Activated CD4-positive, CD25-positive, alpha-beta regulatory T cell treated with anti-CD3 and anti-CD28 coated beads, Interleukin-2, amount 50 U/mL, for 16 hours (primary cell): ENCODE measurements at places on chromosomes 7 and 10.

DNA sequence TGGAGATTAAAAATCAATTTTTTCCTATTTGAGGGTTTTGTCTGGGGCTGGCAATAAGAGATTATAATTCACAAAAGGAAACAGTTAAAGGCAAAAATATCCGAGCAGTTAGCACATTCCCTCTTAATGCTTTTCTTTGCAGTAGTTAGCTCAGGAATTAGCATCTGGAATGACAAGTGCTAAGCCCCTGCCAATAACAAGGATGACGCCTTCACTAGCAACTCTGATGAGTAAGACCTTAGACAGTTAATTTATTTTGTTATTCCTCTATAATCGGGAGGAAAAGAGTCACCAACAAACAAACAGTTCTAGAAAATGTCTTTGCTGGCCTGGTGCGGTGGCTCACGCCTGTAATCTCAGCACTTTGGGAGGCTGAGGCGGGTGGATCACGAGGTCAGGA lies 151.3 kb downstream of the TRIL start:
- DNase-seq: no peak

DNA sequence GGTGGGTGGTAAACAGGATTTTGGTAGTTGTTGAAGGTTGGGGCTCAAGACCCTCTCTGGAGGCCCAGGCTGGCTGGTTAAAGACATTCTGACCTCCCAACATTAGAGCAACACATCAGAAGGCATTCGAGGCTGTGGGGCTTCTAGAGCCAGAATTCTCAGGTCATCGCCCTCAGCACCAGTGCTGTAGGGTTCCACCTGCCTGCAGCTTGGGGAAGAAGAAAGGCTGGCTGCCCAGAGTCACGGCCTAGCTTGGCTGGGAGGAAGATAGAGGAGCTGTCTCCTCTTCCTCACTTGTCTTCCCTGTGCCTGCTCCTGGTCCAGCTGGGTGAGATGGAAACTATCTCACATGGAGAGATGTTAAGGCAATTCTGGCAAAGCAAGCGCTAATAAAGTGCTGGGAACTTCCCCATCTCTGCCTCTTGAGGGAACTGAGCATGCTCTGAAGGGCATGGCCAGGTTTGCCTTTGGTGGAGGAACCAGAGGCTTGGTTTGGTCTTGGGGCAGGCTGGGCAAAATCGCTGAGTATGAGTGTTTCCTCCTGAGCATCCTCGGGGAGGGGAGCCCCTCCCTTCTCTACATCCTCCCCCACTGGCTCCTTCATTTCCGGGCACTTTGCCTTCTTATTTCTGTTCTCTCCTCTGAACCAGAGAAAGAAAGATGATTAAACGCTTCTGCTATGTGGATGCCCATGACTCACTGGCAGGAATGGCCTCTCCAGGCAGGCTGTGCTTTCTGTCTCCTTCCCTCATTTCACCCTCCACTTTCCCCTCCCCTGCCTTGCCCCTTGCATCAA lies 509.0 kb upstream of the PODXL start:
- DNase-seq: no peak

DNA sequence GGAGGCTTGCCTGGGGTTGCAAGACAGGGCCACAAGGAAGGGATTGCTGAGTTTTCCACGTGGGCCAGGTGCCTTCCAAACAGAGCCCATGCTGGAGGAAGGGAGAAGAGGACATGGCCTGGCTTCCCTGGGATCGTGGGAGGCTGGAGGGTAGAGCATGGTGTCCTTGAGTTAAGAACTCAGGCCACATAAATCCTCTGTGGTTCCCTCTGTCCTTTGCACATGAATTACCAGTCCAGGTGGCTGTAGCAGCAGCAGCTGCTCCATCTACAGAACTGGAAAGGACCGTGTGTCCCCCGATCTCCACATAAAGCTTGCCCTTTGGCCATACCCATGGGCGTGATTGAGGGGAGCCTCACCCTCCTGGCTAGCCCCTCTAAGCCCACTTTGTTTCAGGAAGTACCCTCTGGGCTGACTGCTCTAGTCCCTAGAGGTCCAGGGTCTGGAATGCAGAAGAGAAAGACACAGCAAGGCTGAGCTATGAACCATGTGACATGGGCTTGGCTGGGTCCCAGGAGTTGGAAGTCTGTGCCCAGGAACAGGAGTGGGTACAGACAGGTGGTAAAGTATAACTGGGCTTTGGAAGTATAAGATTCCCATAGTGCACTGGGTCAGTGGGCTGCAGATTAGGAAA lies 84.9 kb downstream of the C10orf105 start:
- no peak for DNase-seq

GRCh38 chr7:27134392-27134791 lies 3.8 kb upstream of the HOXA4 start:
- DNase-seq: no peak

GRCh38 chr7:101363734-101364374 lies 1.2 kb downstream of the COL26A1 start:
- DNase-seq: peak; percentile 36

GRCh38 chr10:58806970-58807628 lies 294.4 kb downstream of the BICC1 start:
- DNase-seq: no peak

DNA sequence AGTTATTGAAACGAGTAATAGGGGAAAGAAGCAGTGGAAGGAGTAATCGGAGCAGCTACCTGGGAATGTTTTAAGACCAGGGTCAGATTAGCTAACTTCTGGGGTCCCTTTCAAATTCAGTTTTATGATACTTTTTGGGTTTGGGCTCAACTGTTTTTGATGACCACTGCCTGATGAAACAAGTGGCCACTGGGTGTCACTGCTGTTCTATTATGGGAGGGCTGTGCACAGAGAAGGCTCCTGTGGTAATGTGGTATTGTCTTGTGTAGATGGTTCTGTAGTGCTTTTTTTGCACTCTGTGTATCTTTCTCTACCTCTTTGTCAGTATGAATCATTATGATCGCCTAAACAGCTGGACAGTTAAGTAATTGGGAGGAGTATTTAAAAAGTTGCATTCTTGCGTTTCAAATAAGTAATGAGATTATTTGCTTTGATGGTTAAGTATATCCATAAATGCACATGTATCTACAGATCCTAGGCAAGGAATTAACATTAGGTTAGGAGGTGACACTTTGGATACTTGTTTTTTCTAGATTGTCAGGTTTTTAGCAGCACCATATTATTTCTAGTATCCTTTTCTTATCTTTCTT lies 128.4 kb downstream of the ABCA13 start:
- DNase-seq: no peak

- DNase-seq: no peak
Measured at GRCh38 chr10:104273286-104273685, 4.3 kb downstream of the GSTO2 start.

GRCh38 chr7:149720372-149721083 lies 52.9 kb downstream of the ZNF467 start:
- DNase-seq: no peak

GRCh38 chr7:562374-562675 lies 42.7 kb upstream of the PDGFA start:
- DNase-seq: no peak

GRCh38 chr7:47647181-47647917 lies 65.4 kb upstream of the TNS3 start:
- no peak for DNase-seq

DNA sequence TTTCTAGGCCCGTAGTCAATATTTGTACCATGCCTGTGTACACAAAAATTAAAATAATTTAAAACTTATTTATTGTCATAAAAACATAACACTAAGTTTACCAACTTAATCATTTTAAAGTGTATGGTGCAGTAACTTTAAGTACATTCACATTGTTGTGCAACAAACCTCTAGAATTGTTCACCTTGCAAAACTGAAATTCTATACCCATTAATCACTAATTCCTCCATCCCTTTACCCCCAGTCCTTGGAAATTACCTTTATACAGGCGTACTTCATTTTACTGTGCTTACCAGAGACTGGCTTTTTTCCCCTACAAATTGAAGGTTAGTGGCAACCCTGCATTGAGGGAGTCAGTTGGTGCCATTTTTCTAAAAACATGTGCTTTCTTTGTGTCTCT lies 6.3 kb upstream of the DYNC1I1 start:
- no peak for DNase-seq

- DNase-seq: no peak
Measured at GRCh38 chr10:94443047-94443446, 40.7 kb downstream of the TBC1D12 start.

DNA sequence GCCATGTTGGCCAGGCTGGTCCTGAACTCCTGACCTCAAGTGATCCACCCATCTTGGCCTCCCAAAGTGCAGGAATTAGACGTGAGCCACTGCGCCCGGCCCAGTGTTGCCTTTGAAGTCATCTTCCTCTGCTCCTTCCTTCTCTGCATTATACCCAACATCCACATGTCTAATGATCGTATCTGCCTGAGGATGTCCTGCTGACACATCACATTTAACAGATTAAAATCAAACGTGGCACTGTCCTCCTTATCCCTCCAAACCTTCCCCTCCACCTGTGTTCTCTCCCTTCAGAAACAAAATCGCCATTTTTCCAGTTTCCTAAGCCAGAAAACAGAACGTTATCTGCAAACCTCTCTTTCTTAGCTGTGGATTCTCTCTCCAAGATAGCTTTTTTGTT lies 8.4 kb upstream of the SDK1 start:
- DNase-seq: no peak

DNA sequence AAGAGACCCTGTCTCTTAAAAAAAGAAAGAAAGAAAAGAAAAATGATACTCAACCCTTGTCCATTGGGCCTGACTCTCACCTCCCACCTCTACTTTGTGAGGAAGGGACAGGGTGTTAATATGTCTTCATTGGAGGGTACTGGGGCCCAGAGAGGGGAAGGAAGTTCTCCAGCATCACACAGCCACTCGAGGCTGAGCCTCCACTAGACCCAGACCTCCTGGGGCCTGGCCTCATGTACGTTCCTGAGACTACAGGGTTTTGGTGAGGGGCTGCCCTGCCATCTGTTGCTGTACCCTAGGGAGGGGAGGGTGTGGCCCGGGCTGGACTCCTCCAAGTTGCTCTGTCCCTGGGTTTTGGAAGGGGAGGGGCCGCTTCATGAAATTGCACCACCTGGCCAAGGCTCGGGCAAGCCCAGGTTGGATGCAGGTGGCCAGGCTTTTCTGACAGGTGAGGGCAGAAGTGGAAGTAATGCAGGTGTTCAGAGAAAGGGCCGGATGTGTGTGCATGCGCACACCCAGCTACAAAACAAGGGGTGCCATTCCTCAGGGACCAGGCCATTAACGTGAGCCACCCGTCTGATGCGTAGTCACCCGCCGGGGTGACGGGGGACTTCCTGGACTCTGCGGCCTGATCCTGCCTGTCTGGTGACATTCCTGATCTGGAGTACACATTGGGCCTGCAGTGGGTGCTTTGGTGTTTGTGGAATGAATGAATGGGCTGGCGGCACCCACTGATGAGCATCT lies 21.7 kb downstream of the GTF2IRD1 start:
- no peak for DNase-seq

DNA sequence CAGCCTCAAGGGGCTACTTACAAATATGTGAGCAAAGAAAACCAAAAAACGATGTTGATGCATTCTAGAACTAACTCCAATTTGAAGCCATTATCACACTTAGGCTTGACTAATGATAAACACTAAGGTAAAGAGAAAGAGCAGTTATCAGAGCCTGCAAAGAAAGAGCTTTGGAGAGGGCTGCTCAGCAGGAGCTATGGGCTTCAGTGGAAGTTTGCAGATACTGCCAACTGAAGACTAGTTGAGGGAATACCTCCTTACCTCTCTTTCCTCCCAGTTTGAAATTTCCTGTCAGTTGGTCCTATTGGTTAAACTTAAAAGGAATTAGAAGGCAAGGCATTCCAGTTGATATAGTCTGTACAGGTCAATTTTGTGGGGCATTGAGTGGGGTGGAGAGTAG lies 498.1 kb upstream of the POT1 start:
- DNase-seq: no peak

DNA sequence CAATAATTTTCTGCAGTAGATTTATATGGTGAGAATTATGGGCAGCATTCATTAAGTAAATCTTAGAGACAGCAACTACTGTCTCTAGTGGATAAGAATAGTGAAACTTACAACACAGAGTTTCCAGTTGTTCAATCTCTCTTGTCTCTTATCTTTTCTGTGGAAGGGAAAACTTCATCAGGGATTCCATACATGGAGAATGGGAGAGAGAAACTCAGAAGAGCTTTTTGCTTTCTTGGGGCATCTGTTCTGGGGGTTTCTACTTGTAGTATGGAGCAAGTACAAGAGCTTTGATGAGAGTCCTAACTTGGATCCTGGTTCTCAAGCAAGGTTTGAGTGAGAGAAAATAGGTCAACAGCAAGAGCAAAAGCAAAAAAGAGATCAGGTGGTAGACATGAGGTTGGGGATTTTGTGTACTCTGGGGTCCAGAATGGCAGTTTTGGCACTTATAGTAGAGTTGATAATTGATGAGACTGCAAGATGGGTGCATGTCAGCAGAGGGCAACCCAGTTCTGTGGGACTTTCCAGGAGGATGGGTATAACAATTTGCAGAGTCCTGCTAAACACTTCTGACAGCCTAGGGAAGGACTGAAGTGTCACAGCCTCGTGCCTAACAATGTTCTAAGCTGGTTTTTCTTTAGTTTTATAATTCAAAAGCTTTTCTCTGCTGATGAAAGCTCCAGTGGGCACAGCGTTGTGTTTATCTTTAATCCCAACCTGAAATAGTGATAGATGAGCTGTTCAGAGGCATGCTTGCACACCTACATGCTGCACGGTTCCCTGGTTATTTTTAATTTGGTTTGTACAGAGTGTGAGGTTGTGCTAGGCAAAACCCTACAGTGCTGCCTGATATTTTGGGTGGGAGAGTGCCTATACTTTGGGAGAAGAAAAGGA lies 32.0 kb upstream of the STRIP2 start:
- DNase-seq: no peak

- no peak for DNase-seq
Measured at GRCh38 chr7:96686305-96686704, 23.3 kb downstream of the SEM1 start.

DNA sequence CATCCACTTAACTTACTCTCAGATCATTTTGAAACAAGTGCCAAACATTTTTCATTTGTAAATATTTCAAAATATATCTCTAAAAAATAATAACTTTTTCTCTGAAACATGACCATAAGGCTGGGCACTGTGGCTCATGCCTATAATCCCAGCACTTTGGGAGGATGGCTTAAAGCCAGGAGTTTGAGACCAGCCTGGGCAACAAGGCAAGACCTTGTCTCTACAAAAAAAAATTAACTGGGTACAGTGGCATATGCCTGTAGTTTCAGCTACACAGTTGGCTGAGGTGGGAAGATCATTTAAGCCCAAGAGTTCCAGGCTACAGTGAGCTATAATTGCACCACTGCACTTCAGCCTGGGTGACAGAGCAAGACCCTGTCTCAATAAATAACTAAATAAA lies 36.4 kb downstream of the USP54 start:
- no peak for DNase-seq

DNA sequence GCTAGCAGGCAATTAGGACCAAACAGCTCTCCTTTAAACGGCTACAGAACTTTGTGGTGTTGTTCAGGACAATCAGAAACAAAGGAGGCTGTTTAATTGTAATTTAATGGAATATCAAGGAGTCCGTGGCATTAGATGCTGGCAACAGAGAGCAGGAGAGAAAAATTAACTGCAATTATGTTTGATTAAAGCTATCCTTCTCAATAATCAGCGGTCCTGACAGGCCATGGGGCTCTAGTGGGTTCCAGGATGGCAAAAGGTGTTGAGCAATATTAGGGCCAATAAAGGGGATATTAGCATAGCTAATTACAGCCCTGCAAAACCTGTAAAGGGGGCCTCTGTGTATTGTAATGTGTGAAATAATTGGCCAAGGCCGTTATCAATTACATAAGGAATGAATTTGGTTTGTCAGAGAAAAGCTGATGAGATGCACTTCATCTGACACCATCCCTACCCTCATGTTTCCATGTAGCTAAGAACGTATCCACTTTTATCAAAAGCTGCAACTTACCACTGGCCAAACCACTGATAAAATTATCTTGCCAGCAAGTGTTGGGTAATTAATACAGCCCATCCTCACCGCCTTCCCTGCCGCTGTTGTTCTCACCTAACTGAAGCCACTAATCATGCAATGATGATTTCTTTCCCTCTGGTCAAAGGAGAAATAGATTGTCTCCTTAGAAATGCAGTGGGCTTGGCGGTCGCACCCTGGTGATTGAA lies 81.6 kb downstream of the EBF3 start:
- no peak for DNase-seq
